Nephron progenitor cell (in vitro differentiated cells): ENCODE measurements at places on chromosomes 1 and 21.

DNA sequence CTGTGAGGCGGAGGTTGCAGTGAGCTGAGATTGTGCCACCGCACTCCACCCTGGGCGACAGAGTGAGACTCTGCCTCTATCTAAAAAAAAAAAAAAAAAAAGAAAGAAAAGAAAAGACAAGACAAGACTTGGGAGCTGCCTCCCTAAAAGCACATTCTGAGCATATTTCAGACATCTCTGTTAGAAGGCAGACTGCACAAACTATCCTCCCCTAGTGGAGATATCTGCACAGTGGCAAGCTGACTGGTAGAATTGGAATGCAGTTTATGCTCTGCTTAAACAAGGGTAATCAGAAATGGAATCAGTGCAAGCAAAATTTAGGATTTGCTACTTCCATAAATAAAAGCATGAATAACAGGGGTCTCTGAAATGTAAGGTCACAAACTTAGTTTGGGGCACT lies 31.8 kb downstream of the GNG4 start:
- no peak for DNase-seq

DNA sequence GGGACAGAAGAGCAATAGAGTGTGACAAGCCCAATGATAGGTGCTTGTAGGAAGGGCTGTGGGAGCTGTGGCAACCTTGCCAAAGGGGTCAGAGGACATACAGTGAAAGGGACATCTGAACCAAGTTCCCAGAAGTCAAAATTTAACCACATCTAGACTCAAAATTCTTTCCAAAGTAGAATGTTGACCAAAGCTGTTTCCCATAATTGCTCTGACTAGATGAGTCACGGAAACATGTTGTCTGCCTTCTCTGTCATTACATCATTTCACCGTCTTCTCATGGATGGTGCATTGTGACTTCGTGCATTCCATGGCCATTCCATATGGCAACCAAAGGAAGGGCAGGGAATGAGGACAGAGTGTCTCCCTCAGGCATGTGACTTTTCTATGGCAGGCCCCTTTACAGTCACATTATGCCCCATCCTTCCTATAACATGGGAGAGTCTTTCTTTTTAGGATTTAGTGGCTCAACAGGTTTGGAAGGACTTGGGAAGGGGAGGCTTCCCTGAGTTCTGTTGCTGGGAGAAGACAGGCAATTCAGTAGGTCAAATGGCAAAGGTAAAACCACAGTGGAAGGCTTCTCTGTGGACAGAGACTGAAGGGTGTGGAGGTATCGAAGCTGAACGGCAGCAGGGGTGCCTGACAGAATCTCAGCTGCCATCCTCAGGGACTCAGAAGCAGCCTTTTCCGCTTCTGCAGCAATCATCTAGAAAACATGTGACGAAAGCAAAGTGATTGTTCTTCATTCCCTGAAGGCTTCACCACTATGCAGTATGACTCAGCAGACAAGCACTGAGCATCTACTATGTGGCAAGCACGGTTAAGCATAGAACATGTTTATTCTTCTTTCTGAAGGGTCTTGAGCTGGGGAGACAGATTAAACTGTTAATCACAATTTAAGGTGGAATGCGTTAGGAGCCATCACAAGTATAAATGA lies 24.7 kb downstream of the NPHS2 start:
- no peak for DNase-seq

DNA sequence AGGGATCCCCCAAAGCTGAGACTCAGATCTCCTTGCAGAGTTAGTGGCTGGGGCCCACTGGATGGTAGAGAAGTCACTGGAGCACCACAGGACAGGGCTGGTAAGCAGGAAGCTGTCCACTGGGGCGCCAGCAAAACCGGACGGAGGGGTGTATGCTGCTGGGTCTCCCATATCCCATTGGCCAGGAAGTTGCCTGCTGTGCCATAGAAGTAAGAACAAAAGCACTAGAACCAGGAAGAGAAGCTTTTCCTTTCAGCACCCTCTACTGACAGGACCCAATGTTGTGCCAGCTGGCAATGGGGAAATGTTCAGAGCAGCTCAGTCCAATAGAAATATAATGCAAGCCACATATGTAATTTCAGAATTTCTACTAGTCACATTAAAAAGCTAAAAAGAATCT lies 146.6 kb downstream of the SPATA46 start:
- peak; percentile 14 for DNase-seq

DNA sequence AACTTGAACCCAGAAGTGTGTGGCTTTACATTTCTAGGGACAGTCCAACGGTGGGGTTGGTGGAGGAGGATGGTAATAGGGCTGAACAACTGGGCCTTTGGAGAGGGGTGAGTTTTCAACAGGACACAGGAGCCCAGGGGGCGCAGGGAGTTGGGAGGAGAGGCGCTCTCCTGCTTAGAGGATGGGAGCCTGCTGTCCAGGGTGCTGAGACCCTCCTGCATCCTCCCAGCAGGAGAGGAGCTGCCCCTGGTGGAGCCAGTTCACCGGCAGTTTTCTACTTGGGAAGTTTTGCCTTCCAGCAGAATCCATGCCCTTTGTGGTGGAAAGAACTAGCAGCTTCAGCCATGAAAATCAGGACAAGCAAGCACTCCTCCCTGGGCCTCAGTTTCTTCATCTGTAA lies 8.6 kb downstream of the KCNC4 start:
- peak; percentile 71 for DNase-seq

GRCh38 chr1:160667896-160668295 lies 21.1 kb upstream of the SLAMF1 start:
- no peak for DNase-seq

GRCh38 chr1:50986653-50987052 lies 16.6 kb downstream of the CDKN2C start:
- DNase-seq: no peak
